Activated CD4-positive, alpha-beta T cell treated with anti-CD3 and anti-CD28 coated beads, Interleukin-2, amount 10 ng/mL, durations not matched to agents 24 days and 14 days (primary cell): ENCODE measurements at places on chromosomes 5 and 9.

DNA sequence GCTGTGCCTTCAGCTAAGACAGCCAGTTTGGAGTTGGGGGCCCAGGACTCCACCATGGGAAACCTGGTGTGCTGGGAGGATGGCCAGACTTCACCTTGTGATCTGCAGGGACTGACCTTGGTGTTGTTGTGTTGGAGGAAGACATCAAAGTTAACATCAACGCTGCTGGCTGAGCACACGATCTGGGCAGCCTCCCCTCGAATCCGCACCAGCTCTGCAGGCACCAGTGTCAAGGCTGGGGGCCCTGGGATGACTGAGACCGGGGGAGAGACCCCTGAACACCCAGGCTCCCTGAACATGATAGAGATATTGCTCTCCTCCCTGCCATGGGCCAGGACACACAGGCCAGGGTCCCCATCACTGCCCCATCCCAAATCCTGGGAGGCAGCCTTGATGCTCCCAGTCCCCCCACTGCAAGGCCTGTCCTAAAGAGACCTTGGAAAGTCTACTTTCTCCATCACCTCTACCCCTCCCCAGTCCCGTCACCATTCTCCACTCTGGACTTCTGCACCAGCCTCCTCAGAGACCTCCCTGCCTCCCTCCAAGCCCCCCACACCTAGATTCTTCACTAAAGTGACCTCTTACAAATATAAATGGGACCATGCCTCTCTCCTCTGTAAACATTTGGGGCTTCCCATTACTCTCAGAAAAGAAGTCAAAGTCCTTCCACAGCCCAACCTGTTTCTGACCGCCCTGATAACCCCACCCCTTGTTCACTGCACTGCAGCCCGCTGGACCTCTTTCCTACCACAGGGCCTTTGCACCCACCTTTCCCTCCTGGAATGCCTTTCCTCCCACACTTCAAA, 8.2 kb downstream of the CSF1R start:
- DNase-seq = no peak

- no peak for DNase-seq
Measured at GRCh38 chr5:33846851-33847250, 44.9 kb downstream of the ADAMTS12 start.

DNA sequence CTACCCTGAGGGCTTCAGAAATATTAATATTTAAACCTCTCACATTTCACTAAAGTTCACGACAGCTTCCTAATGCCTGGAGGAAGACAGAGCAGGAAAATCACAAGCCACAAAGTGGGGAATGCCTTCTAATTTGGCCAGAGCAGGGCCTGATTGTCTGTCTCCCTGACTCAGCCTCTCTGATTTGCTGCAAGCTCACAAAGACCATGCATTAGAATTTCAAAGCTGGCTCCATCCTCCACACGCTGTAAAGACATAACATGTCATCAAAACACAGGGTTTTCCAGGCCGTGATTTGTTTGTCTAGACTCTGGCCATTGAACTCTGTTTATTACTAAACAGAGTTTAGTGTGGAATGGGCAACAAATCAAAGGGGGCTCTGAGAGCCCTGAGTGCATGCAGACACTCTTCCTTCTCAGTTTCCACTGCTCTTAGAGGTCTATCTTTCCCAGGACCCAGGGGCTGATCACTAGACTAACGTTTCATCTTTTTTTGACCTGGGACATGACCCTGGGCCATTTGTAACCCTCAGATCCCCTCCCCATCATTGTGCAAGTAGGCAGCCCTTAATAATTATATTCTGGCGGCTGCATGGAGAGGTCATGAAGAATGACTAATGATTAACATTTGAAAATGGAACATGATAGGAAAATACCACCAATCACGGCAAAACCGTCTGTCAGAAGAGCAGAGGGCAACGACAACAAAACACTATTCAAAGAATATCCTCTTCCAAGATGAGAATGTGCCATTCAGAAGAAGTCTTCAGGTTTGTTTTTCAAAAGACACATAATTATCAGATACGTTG, 140.2 kb downstream of the ENC1 start:
- DNase-seq = no peak

- DNase-seq = no peak
Measured at GRCh38 chr9:10443181-10443867, 169.5 kb downstream of the PTPRD start.

- no peak for DNase-seq
Measured at GRCh38 chr9:123887837-123888236, 42.1 kb downstream of the DENND1A start.
